Fibroblast of skin of left biceps (primary cell): ENCODE measurements at places on chromosomes 1 and 21.

DNA sequence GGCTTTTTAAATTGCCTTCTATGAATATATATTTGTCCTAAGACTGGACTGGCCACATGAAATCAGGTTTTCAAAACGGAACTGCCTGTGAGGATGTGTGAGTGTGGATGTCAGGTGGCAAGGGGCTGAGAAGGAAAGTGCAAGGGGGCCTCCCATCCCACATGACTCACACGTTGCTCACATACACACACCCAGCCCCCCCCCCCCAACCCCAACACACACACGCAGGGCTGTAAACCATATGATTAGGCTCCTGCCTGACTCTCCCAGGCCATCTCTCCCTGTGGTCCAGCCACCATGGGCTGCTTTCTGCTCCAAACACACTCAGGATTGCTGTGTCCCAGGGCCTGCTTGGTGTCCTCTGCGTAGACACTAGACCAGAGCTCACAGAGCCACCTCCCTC is 22.4 kb downstream of the DEGS1 start:
- DNase-seq: peak; percentile 60

GRCh38 chr21:42097860-42098454 is 26.8 kb downstream of the UMODL1 start:
- DNase-seq: peak; percentile 81

GRCh38 chr1:61334718-61335589 is 252.6 kb downstream of the NFIA start:
- DNase-seq: no peak

- DNase-seq: no peak
These were observed 76.1 kb downstream of the TMEM53 start for GRCh38 chr1:44598167-44598566.

DNA sequence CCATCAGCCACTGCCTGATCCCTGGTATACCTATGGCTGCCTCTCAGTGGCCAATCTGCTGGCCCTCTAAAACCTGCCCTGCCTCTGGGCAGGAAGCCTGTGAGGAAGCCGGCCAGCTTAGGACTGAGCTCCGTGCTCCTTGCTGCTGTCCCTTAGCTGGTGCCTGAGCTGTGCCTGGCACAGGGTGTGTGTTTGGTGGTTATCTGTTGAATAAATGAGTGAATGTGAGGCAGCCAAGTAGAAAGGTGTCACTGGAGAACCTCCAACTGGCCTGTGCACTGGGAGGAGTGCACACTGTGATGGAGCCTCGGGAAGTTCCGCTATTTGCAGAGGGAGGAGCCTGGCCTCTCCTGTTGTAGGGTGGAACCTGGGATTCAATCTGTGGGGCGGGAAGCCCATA is 63.4 kb upstream of the STUM start:
- no peak for DNase-seq

DNA sequence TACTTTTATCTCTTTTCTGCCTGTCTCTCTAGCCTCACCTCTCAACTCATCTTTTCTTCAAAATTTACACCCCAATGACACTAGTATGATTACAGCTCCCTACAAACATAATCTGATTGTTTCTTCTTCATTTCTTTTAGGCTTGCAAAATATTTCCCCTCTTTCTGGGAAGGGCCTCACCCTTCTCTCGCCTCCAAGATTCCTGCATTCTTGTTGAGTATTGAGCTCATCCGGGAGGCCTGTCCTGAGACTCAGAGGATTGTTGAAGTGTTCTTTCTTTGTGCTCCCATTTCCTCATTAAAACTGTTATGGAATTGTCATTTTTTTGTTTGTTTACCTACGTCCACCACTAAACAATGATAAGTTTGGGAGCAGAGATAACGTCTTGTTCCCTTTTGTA is 99.1 kb upstream of the CHRM3 start:
- DNase-seq: no peak

GRCh38 chr1:6278263-6278662 is 17.4 kb upstream of the GPR153 start:
- no peak for DNase-seq
